ENCODE measurements at places on chromosomes 7 and 10.
A peak's percentile ranks its signal among the peaks of the same experiment; 100 is the strongest.

DNA sequence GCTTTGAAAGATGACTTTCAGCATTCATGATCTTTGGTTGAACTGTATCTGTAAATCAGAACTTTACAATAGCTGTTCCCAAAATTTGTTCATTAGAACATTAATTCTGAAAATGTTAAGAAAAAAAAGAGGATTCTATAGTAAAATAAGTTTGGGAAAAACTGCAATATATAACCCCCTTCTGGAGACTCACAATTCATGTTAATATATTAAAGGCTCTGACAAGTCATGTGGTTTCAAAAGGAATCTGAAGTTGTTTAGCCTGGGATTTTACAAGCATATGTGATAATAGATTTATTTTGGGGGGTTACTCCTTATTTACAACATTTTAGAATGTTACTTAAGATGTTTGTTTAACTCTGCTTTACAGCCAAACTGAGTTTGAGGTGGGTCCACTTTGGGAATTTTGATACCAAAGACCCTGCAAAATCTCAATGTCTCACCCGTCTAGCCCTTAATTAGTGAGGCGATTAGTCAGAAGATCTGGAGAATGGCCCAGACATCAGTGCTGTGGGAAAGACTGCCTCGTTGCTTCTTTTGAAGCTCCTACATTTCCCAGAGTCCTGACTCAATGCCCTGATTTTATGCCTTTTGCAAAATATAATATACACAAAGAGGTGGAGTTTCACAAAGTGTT lies 40.0 kb downstream of the CDK1 start:
- no peak for DNase-seq

- DNase-seq: no peak
These were observed 19.8 kb downstream of the LSMEM1 start for GRCh38 chr7:112500619-112501018.

- peak; percentile 23 for DNase-seq
These were observed 54.3 kb upstream of the KDM7A start for GRCh38 chr7:140230861-140231770.

DNA sequence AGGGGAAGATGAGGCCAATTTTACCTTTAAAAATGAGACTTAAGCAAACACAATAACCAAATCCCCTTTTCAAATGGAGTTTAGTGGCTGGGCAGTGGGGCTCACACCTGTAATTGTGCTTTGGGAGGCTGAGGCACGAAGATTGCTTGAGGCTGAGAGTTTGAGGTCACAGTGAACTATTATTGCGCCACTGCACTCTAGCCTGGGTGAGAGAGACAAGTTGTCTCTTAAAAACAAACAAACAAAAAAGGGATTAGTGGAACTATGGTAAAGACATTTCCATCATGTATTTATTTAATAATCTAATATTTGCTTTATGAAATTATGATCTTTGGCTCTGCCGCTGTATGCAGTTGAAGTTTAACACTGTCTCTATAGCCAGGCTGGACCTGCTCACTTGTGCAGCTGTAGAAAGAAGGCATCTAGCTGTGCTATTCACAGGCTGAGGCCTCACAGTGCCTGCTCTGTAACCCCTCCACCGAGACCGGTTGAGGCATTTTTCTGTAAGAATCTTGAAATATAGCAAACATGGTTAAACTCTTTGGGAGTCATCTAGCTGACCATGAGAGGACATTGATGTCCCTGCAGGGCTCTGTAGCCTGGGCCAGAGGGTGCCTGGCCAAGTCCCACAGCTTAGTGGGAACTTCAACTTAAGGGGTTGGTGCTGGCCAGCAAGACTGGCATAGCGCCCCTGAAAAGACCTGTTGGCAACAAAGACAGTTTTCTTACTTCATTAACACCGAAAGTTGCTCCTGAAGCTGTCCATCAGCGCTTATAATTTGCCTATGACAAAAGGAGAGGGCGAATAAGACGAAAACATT lies 131.8 kb downstream of the BMPER start:
- DNase-seq: no peak

DNA sequence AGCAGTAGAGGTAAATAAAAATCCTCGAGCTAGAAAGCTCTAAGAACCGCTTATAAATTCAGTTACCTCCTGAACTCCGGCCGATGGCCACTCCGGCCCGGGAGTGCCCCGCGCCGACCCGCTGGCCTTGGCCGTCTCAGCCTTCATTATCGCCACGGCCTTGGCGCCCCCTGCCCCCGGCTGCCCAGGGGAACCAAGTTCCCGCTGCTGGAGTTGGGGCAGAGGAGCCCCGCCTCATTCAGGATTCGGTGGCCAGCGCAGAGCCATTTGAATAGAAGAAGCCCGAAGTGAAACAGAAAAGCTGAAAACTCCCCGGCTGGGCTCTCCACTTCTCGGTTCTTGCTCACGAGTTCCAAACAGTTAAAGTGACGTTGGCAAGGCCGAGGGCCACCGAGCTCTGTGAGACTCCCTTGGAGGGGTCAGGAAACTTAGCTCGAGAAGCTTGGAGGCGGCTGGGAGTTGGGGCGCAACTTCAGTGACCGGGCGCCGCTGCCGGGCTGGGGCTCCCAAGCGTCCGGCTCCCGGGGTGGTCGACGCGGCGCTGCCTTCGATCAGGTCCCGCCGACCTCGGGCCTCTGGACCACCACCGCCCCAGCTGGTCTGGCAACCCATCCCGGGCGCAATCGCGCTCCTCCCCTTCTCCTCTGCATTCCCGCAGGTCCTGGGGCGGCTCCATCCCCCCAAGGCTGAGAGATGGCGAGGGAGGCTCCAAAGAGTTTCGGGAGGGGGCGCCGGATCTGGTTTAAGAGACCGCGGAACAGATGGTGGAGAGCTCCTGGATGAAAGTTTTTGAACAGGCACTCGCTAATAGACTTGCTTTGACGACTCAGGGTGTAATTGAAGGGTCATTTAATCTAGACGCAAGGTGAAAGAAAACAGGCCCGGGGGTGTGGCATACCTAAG lies 5.8 kb upstream of the FEZF1 start:
- no peak for DNase-seq

DNA sequence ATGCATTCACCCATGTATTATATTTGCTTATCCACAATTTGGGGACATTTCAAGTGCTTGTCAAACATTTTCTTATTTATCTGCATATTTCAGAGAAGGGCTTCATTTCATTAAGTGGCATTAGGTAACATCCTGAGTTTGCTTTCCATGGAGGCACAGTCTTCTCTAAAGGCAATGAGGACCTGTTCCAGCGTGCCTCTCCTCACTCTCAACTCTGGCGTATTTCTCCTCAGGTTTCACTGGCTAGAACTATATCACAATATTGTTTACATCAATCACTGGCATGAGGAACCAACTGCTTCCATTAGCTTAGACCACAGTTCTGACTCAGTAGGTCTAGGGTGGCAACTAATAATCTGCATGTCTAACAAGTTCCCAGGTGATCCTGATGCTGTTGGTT lies 177.2 kb downstream of the TAX1BP1 start:
- no peak for DNase-seq

DNA sequence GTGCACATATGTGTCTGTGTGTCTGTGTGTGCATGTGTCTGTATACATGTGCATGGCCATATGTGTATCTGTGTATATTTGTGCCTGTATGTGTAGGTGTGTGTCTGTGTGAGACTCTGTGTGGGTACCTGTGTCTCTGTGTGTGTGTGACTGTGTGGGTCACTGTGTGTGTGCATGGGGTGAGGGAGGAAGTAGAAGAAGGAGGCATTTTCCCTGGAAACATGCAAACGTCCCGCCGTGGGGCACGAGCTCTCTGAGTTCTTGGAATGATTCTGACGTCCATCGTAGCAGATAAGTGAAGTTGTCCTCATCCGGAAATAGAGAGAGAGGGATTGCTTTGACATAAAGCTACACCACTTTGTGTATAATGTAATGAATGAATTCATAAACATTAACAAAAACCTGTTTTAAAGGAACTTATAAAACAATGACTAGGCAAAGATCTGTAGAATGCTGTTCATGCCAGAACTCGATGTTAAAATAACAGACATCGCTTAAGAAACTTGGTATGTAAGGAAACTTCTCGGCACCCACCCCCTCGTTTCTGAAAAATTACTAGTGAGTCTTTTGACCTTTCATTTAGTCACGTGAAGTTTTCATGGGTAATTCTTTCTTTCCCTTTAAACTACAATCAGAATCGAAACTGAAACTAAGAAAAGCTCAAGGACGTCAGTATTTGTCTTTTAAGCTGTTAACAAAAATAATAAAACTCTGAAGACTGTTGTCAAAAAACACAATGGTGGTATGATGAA lies 43.6 kb upstream of the KLF6 start:
- no peak for DNase-seq

DNA sequence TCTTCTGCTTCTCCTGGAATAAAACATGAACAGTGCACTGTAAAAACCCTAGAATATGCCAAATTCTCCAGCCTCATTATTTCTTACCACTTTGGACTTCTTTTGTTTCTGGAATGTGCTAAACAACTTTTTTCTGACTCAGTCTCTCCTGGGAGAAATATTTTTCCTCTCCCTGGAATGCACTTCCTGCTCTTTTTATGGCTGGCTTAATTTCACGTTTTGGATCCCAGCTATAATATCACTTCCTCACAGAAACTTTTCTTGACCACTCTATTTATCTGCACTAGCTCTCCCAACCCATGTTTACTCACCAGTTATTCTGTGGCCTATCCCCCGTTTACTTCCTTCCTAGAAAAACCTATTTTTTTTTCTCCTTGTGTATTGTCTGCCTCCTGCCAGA lies 26.7 kb downstream of the ABCB5 start:
- no peak for DNase-seq

DNA sequence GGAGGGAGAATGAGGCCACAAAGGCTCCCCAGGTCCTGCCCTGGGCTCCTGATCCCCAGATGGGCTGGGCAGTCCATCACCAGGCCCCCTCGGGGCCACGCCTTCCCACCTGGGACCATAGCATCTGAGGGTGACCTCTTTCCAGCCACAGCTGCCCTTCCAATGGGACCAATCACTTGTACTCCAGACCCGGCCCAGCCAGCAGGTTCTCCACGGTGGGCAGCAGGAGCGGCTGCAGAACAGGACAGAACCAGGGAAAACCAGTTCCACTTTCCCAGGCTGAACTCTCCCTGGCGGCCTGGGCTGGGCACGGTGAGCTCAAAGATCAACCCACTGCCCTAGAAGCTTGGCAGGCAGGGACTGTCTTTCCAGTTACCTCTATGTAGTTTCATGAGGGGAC lies 257.6 kb downstream of the MAD1L1 start:
- DNase-seq: no peak

DNA sequence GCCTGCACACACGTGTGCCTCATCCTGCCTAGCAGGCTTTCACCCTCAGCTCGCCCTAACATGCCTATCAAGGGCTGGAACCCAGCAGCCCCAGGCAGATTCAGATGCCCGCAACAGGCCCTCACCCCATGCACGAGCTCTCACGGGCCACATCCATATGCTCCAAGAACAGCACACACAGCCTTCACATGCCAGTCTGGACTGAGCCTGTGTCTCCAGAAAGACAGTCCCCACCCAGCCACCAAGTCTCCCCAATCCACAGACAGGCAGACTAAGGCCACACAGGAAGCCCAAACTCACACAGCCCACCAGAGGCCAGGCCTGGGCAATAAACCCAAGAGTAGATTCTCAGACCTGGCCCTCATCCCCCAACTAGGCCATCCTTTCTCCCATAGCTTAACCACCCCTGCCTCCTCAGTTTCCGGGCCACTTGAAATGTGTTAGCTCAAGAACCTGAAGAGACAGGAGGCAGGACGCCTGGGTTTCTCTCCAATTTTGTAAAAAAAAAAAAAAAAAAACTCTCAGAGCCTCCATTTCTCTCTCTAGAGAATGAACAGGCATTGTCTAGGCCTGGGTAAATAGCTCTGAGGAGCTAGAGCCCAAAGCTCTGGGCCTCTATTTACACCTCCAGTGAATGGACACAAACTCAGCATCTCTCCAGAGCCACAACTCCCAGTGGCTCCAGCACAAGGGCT lies 6.8 kb downstream of the LDB1 start:
- no peak for DNase-seq

DNA sequence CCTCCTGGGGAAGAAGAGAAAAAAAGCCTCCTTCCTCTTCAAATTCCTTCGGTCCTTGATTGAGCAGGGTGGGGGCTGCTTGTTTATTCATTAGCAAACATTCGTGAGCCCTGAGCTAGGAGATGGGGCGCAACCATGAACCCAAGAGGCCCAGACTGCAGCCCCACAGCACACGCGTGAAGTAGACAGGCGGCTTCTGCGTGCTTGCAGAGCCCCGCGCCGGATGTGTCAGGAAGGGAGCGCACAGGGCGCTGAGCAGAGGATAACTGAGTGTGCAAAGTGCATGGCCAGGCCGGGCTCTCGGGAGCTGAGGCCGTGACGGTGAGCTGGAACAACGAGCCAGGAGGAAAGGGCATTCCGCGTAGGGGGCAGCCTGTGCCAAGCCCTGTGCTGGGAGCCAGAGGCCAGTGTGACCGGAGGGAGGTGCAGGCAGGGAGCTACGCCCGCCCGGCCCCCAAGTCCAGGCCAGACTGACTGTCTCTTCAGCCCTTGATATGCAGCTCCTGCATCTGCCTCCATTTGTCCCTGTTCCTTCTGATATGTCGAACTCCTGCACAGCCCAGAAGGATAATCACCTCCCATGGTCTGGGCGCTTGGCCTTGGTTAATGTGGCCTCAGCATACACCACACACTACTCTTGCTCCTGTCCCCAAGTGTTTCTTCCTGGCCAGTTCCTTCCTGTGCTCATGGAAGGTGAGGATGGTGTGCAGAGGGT lies 4.6 kb downstream of the FOXL3 start:
- DNase-seq: no peak

DNA sequence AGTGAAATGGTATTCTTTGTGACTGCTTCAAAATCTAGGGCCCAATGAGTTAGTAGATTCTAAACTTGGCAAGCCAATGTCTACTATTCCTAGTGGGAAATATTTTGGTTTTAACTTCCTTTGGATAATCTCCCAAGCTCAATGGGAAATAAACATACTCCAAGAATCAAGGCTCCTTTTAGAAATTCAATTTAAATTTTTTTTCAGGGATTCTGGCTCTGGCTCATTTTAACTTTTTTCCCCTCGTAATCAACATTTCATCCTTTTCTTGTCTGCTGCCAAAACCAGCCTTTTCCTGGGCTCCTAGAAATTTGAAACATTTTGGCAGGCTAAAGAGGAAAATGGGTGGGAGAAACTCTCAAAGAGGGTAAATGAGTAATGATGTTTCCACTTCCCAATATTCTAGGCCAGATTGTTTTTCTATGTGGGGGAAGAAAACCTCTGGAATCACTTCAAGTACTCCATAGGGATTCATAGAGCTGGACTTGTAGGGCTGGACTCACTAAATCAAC lies 85.6 kb upstream of the AGR3 start:
- DNase-seq: no peak

DNA sequence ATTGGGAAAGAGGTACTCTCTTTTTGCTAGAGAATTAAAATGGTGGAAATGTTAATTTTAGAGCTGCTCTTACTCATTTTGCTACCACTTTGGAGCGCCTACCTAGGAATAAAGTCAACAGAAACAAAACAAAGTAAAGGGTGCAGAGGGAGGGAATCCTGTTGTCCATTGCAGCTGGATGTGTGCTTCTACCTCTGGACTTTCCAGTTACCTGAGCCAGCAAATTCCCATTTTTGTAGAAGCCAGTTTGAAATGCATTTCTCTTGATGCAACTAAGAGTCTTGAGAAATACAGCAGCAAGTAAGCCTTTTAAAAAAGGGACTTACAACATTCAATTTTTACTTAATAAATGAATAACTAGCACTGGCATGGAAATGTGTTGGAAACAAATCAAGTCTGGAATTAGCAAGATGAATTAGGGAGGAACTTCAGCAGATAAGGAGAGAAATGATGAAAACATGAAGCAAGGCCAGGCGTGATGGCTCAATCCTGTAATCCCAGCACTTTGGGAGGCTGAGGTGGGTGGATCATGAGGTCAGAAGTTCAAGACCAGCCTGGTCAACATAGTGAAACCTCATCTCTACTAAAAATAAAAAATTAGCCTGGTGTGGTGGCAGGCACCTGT lies 113.5 kb upstream of the CTTNBP2 start:
- DNase-seq: no peak

Measured in NCI-H1092 (cell line).